ENCODE measurements at places on chromosomes 7 and 10. TPM values are rescaled to one million over a fixed set of nuclear protein-coding genes. Genes with fewer than 3 reads are reported as not detected.

Gene VSTM4
- total RNA-seq = 9.1 TPM

Gene DRGX
- total RNA-seq = not detected

Gene CRHR2
- total RNA-seq = not detected

Gene RGR
- not detected for total RNA-seq

Gene SOSTDC1
- total RNA-seq = not detected

Gene MYOF
- total RNA-seq = 218 TPM

Gene COL17A1
- 0.74 TPM for total RNA-seq

Gene SCART1
- total RNA-seq = 1.9 TPM

Gene CHAT
- total RNA-seq = not detected

Gene ODAD2
- total RNA-seq = 1.2 TPM

Gene GDF2
- total RNA-seq = not detected

Gene NODAL
- not detected for total RNA-seq

Gene HOXA4
- 0.14 TPM for total RNA-seq

Gene MYL10
- total RNA-seq = not detected

Gene KLLN
- total RNA-seq = 0.37 TPM

Gene CAMK1D
- total RNA-seq = 6.3 TPM

Gene PRKAG2
- 8.7 TPM for total RNA-seq

Gene CACNB2
- total RNA-seq = 9.0 TPM

Gene LBX1
- not detected for total RNA-seq

Gene GHRHR
- total RNA-seq = not detected

Gene CLRN3
- total RNA-seq = not detected

Gene FOXL3
- total RNA-seq = not detected

Gene KCNH2
- 1.7 TPM for total RNA-seq

Gene MSRB2
- 34.6 TPM for total RNA-seq

Gene FBXL15
- 6.7 TPM for total RNA-seq

Gene PDE6C
- not detected for total RNA-seq

Gene PRSS58
- total RNA-seq = not detected

Gene TUBAL3
- total RNA-seq = not detected

Gene CRYGN
- 0.74 TPM for total RNA-seq

Gene LIPF
- not detected for total RNA-seq

Gene IDI2
- not detected for total RNA-seq

Gene HIF1AN
- total RNA-seq = 8.5 TPM

Gene ADRA2A
- total RNA-seq = 0.18 TPM
